ENCODE measurements at places on chromosomes 4 and X.

DNA sequence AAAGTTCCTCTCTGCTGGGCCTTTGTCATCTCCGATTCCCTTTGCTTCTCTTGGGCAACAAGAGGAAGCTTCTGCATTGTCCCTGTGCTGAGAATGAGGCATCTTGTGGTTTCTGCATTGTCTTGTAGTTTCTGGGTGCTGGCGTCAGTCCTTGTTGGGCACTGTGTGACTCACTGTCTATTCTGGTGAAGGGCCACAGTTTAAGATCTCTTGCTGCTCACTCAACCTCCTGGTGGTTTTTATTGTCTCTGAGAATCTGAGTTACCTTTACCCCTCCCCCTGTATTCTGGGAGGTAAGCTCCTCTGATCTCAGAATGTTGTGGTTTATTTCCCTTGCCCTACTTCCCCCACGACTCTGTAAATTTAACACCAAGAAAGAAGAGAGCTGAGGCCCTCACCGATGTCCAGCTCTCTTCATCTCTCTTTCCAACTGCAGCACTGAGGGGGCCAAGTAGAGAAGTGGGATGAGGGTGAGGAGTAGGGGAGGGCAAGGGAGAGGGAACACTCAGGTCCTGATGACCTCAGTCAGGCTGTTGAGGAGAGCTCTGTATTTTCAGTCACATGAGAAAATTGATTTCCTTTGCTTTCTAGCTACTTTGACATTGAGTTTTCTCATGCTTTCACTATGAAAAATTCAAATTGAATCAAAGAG is 441.6 kb upstream of the PITX2 start:
- no peak for DNase-seq

GRCh38 chr4:141241986-141242385 is 21.3 kb downstream of the ZNF330 start:
- DNase-seq, result no peak

GRCh38 chrX:57453901-57454300 is 137.9 kb upstream of the ZXDB start:
- DNase-seq, result no peak

DNA sequence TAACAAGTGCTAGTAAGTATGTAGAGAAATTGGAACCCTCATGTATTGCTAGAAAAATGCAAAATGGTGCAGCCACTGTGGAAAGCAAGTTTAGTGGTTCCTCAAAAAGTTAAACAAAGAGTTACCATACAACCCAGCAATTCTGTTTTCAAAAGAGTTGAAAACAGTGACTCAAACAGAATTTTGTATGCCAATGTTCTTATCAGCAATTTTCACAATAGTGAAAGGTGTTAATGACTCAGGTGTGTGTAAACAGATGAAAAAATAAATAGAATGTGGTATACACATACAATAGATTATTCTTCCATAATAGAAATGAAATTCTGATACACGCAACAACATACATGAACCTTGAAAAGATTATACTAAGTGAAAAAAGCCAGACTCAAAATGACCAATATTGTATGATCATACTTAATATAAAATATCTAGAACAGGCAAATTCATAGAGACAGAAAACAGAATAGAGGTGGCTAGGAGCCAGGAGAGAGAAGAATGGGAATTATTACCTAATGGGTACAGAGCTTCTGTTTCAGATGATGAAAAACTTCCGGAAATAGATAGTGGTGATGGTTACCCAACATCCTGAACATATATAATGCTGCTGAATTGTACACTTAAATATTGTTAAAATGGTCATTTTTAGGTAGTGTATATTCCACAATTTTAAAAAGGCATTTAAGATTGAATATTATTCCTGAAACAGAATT is 51.6 kb downstream of the WDFY3 start:
- DNase-seq, result no peak

DNA sequence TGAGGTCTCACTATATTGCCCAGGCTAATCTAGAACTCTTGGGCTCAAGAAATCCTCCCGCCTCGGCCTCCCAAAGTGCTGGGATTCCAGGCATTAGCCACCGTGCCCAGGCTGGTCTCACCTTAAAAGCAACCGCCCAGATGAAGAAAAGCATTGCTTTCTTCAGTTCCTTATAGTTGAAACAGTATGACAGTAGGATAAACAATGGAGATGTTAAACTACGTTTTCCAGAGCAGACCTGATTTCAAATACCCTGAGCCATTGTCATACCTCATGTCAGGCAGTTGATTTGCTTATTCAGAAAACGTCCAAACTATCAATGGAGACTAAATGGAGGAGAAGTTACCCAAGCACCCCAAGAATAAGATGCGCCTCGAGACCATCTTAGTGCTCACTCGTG is 26.3 kb upstream of the TMEM131L start:
- DNase-seq, result no peak

Data from NCI-H1436 (cell line).